ENCODE measurements at places on chromosomes 2 and 18.

GRCh38 chr2:17252258-17252657 is 266.0 kb downstream of the RAD51AP2 start:
- no peaks in the 10 kb centered on the region for H3K27me3 ChIP-seq
- no peaks in the 10 kb centered on the region for H3K36me3 ChIP-seq
- H3K4me1 ChIP-seq = no peaks in the 10 kb centered on the region
- H3K4me3 ChIP-seq = no peak overlapping the region

DNA sequence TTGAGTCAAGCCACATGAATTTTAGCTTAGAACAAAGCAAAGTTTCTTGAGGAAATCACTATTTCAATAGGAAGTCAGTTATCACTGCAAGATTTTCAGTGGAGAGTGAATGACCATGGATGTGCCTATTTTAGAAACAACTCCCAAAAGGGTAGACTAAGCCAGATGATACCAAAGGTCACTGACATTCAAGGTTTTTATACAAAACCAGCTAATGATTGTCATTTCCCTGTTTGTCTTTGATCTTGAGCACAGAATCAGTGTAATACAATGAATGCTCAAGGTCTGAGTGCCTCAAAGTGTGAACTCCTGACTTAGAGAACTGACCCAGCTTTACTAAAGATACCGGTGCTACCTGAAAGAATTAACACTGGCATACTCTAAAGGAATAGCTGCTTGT is 60.5 kb downstream of the CDH2 start:
- H3K4me3 ChIP-seq = no peak overlapping the region
- DNase-seq = no peak
- no peaks in the 10 kb centered on the region for H3K36me3 ChIP-seq
- no peaks in the 10 kb centered on the region for H3K27me3 ChIP-seq
- H3K27ac ChIP-seq = no peak overlapping the region

DNA sequence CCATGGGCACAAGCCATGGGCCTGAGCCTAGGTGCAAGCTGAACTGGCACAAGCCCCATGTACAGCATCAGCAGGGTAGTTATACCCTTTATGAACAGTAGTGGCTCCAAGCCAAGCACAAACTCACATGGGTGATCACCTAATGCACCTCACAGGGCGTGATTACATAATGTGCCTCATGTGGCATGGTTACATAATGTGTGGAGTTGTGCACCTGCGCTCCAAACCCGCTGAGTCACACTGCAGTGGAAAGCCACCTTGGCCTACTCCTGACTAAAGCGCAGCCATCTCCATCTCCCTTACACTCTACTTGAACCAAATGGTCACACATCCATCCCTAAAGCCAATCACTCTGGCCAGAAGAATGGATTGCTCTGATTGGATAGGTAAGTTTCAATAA is 279.7 kb downstream of the MBD2 start:
- no peaks in the 10 kb centered on the region for H3K36me3 ChIP-seq
- H3K27me3 ChIP-seq = no peaks in the 10 kb centered on the region
- H3K27ac ChIP-seq = no peak overlapping the region
- DNase-seq = no peak

DNA sequence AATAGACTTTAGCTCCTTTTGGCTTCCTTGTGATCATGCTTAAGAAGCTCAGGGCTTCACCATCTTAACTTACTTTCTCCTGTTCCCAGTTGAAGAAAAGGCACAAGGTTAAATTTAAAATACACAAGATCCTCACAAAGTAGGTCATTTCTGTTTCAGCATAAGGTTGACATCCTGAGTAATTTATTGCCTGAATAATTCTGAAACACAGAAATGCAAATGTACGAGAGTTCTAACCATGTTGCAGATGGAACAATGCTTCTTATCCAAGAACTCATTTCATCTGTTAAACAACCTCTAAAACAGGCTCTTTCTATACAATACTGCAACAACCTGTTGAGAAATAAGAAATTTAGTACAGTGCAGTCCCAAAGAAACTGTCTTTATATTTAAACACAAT is 395.2 kb downstream of the BCL11A start:
- no peaks in the 10 kb centered on the region for H3K36me3 ChIP-seq
- no peaks in the 10 kb centered on the region for H3K4me1 ChIP-seq
- DNase-seq = no peak
- H3K27ac ChIP-seq = no peak overlapping the region

- peak overlapping the region; percentile 55 for H3K27ac ChIP-seq
- no peak overlapping the region for H3K4me3 ChIP-seq
- H3K4me1 ChIP-seq = no peaks in the 10 kb centered on the region
- H3K27me3 ChIP-seq = no peaks in the 10 kb centered on the region
- H3K36me3 ChIP-seq = no peaks in the 10 kb centered on the region
- DNase-seq = peak; percentile 60
Measured at GRCh38 chr2:223760838-223761502, 76.4 kb downstream of the AP1S3 start.

GRCh38 chr2:219442256-219443015 is 7.8 kb downstream of the SPEG start:
- DNase-seq = no peak
- peaks cover 20% of the 10 kb centered on the region for H3K27me3 ChIP-seq
- peak overlapping the region; percentile 11 for H3K27ac ChIP-seq
- H3K4me3 ChIP-seq = peak overlapping the region; percentile 57
- H3K36me3 ChIP-seq = no peaks in the 10 kb centered on the region
- peaks cover 11% of the 10 kb centered on the region for H3K4me1 ChIP-seq

GRCh38 chr2:97994476-97994875 is 1.3 kb downstream of the TMEM131 start:
- peaks cover 34% of the 10 kb centered on the region for H3K4me1 ChIP-seq
- no peaks in the 10 kb centered on the region for H3K27me3 ChIP-seq
- H3K27ac ChIP-seq = peak overlapping the region; percentile 93
- H3K4me3 ChIP-seq = peak overlapping the region; percentile 82
- no peaks in the 10 kb centered on the region for H3K36me3 ChIP-seq

- H3K27me3 ChIP-seq = no peaks in the 10 kb centered on the region
- DNase-seq = no peak
- H3K36me3 ChIP-seq = no peaks in the 10 kb centered on the region
- no peak overlapping the region for H3K27ac ChIP-seq
- no peak overlapping the region for H3K4me3 ChIP-seq
Measured at GRCh38 chr2:154758871-154759270, 60.4 kb downstream of the KCNJ3 start.

DNA sequence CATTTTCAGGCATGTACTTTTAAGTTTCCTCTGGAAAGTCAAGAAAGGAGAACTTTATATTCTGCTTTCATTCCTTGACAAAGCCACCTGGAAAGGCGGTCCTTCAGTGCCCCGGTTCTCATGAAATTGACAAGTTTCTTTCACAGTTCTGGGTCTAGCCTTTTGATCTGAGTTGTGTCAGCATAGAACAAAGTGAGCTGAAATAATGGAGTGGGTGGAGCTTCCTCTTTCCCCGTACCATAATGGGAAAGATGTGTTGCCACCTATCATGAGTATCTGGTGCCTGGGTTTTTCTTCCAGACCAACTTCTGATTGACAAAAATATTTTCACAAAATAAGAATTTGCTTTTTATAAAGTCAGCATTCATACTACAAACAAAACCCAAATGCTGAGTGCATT is 49.3 kb downstream of the PTRHD1 start:
- H3K27me3 ChIP-seq = no peaks in the 10 kb centered on the region
- no peak overlapping the region for H3K4me3 ChIP-seq
- DNase-seq = no peak
- peaks cover 30% of the 10 kb centered on the region for H3K36me3 ChIP-seq
- H3K4me1 ChIP-seq = no peaks in the 10 kb centered on the region

DNA sequence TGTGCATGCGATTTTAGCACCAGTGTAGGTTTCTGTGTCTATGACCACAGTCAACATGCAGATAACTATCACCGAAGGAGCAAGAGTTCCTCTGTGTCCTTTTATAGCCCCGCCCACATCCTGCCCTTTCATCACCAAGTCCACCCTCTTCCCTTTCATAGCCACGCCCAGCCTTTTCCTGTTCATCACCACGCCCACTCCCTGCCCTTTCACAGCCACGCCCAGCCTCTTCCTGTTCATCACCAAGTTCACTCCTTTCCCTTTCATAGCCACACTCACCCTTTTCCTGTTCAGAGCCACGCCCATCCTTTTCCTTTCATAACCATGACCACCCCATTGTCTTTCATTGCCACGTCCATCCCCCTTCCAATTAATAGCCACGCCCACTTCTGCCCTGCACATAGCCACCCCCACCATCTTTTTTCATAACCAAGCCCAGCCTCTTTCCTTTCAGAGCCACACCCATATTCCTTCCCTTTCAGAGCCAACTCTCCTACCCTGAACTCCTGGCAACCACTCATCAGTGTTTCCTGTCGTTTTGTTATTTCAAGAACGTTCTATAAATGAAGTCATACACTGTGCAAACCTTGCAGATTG is 273.9 kb downstream of the MYT1L start:
- H3K27ac ChIP-seq = peak overlapping the region; percentile 69
- H3K36me3 ChIP-seq = no peaks in the 10 kb centered on the region
- H3K4me1 ChIP-seq = no peaks in the 10 kb centered on the region

DNA sequence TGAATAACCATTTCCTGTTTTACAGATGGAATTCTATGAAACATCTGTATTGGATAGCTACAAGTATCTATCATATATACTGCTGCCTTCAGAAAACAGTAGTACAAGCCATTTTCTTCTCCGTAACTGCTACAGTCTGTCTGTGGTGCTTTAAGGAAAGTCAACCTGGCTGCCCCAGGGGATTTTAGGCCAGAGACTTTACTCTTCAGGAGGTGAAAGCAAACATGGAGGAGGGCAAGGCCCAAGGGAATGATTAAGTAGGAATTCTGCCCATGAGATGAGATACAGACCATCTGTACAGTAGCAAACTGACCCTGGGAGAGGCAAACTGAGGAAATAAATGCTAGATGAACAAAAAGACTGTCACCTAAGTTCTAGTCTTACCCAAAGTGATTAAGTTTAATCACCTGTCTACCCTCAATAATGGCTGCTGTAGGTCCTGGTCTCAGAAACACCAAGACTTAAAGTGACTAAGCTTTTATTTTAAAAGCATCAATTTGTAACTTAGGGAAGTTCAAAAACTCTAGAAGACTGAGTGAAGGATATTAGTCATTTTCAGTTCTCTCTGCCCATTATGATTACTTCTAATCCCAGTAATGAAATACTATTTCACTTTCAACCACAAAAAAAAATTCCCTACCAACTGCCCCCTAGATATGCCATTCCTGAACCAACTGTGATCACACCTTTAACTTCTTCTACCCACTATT is 14.8 kb downstream of the MBD2 start:
- no peak overlapping the region for H3K4me3 ChIP-seq
- no peaks in the 10 kb centered on the region for H3K36me3 ChIP-seq
- H3K27ac ChIP-seq = no peak overlapping the region
- peaks cover 25% of the 10 kb centered on the region for H3K4me1 ChIP-seq

- no peak overlapping the region for H3K4me3 ChIP-seq
- H3K36me3 ChIP-seq = no peaks in the 10 kb centered on the region
- no peak overlapping the region for H3K27ac ChIP-seq
- no peaks in the 10 kb centered on the region for H3K27me3 ChIP-seq
- peak; percentile 24 for DNase-seq
Measured at GRCh38 chr2:128563348-128563687, 244.7 kb upstream of the HS6ST1 start.

DNA sequence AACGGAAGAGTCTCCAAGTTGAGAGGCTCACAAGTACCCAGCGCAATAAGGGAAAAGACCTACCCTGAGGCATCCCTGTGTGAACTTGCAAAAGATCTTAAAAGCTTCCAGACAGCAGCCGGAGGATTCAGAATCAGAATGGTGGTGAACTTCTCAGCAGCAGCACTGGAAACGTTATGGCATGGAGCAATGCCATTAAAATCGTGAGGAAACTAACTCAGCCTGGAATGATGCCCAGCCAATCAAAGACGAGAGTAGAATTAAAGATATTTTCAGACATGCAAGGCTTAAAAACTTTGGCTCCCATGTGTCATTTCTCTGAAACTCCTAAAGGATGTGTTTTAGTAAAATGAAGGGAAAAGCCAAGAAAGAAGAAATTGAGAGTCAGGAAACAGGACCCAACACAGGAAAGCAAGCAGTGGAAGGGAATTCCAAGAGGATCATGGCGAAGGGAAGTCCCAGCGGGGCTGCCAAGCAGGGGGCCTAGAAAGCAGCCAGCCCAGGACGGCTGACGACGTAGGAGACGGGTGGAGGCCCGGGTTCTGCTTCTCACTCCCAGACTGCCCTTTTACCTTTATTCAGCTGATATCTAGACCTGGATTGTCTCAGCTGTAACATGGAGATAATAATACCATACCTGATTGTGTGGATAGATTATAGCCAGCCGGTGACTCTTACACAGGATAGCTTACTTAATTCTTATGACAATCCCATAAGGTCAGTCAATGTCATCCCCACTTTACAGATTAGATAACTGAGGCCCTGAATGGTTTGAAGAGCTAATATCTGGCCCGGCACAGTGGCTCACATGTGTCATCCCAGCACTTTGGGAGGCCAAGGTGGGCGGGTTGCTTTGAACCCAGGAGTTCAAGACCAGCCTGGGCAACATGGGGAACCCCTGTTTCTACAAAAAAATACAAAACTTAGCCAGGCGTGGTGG is 92.8 kb downstream of the ASAP2 start:
- H3K27ac ChIP-seq = no peak overlapping the region
- H3K4me3 ChIP-seq = no peak overlapping the region
- no peak for DNase-seq
- H3K36me3 ChIP-seq = no peaks in the 10 kb centered on the region

- no peak overlapping the region for H3K27ac ChIP-seq
- H3K4me3 ChIP-seq = no peak overlapping the region
Measured at GRCh38 chr2:66675591-66675990, 240.7 kb downstream of the MEIS1 start.

All from upper lobe of left lung (tissue), 6 donors.